Activated CD8-positive, alpha-beta T cell treated with anti-CD3 and anti-CD28 coated beads, Interleukin-2, amount 10 ng/mL, durations not matched to agents 7 days and 5 days (primary cell): ENCODE measurements at places on chromosomes 2 and 18. TPM values are rescaled to one million over a fixed set of nuclear protein-coding genes. Genes with fewer than 3 reads are reported as not detected.

The OTX1 gene
- not detected for total RNA-seq

DNA sequence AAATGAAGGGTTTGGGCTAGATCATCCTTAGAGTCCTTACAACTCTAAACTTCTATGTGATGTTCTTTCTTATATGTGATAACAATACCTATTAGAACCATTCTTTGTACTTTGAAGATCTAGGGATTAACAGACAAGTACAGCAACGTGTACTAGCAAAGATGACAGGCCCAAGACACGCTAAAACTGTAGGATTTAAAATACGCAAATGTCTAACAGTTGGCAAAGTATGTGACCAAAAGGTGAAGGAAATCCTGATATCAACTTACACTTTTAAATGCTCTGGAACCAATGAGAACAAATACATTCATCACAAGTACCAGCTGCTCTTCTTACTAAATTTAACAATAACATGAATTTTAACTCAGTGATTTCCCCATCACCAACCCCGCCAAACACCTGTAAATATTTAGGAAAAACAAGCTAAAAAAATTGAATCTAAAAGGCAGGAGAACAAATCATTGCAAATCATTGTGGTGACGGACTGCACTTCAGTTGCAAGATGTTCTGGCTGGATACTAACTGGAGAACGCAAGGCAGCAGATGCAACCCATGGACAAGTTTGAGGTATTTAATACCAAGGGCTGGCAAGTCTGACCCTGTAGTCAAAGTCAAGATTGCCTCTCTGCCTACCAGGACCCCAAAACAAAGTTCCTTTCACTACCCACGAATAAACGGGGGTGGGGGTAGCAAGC lies 1.4 kb downstream of the ANKRD44 start:
- peaks cover 59% of the 10 kb centered on the region for H3K4me1 ChIP-seq
- H3K27ac ChIP-seq = peak overlapping the region; percentile 95
- H3K27me3 ChIP-seq = no peaks in the 10 kb centered on the region
- no peak for DNase-seq
- H3K36me3 ChIP-seq = peaks cover 45% of the 10 kb centered on the region

- H3K4me1 ChIP-seq = no peaks in the 10 kb centered on the region
- H3K27me3 ChIP-seq = no peaks in the 10 kb centered on the region
- H3K36me3 ChIP-seq = peaks cover 61% of the 10 kb centered on the region
- H3K4me3 ChIP-seq = no peak overlapping the region
Measured at GRCh38 chr2:201307876-201308275, 47.5 kb downstream of the CASP8 start.

DNA sequence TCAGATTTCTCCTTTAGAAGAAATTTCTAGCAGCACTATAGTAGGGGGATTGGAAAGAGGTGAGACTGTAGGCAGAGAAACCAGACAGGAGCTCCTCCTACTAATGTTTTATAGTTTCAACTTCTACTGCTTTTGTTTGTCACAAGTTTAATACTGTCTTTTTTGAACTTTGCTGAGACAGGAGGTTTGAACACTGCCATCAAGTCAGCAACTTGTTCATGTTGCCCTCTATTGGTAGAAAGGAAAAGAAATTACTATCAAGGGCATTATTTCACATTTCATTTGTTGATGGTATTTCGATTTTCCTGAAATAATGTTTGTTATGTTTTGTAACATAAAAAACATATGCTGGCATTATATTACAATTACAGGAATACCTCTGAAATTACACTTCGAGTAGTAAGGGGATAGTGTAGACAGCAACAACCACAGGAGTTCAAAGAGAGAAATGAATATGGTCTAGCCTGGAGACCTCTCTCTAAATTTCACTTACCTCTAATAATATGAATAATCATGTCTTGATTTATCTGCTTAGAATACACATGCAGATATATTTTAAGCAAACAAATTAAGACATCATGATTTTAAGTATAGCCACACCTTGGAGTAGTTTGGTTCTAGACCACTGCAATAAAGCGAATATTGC lies 12.4 kb upstream of the CCDC88A start:
- no peak for DNase-seq
- H3K27ac ChIP-seq = no peak overlapping the region
- H3K4me1 ChIP-seq = peaks cover 6% of the 10 kb centered on the region

DNA sequence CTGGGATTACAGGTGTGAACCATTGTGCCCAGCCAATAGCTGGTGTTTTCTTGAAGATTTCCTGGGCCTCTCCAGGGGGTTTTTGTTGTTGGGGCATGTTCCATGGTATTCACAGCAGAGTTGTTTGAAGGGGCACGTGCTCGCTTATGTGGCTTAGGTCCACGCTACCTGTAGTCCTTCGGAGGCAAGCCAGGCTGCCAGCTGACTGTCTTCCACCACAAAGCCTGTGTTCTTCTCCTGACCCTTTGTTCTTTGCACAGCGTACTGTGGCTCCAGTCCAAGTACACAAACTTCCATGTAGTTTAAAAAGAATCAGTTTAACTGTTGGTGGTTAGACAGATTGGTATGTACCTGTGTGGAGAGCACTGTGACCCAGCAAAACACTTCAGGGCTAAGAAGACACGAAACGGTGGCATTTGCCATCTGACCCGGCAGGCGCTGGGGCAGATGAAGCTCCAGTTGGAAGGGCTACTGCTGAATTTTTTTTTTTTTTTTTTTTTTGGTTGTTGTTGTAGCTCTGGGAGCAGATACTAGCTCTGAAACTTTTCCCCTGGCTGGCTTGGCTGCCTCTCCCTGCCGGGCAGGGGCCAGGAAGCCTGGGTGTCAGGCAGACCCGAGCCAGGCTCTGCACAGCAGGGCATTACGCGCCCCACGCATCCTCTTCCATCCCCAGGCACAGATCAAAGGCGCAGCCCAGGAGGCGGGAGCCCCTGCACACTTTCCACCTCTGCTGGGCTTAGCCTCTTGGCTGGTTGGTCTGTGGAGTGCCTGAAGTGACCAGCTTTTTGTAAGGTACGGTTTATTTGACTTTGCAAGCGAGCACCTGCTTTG lies 5.7 kb downstream of the GREB1 start:
- no peak for DNase-seq
- peaks cover 18% of the 10 kb centered on the region for H3K27me3 ChIP-seq
- no peak overlapping the region for H3K4me3 ChIP-seq
- no peaks in the 10 kb centered on the region for H3K4me1 ChIP-seq
- H3K27ac ChIP-seq = no peak overlapping the region

- H3K36me3 ChIP-seq = no peaks in the 10 kb centered on the region
- peaks cover 12% of the 10 kb centered on the region for H3K27me3 ChIP-seq
- H3K4me3 ChIP-seq = no peak overlapping the region
- peaks cover 3% of the 10 kb centered on the region for H3K4me1 ChIP-seq
- no peak for DNase-seq
Measured at GRCh38 chr2:64466478-64467085, 12.6 kb downstream of the LGALSL start.

GRCh38 chr2:207184348-207184747 lies 18.6 kb upstream of the KLF7 start:
- no peak for DNase-seq
- no peak overlapping the region for H3K4me3 ChIP-seq
- no peaks in the 10 kb centered on the region for H3K4me1 ChIP-seq
- H3K27me3 ChIP-seq = peaks cover 7% of the 10 kb centered on the region
- no peaks in the 10 kb centered on the region for H3K36me3 ChIP-seq

DNA sequence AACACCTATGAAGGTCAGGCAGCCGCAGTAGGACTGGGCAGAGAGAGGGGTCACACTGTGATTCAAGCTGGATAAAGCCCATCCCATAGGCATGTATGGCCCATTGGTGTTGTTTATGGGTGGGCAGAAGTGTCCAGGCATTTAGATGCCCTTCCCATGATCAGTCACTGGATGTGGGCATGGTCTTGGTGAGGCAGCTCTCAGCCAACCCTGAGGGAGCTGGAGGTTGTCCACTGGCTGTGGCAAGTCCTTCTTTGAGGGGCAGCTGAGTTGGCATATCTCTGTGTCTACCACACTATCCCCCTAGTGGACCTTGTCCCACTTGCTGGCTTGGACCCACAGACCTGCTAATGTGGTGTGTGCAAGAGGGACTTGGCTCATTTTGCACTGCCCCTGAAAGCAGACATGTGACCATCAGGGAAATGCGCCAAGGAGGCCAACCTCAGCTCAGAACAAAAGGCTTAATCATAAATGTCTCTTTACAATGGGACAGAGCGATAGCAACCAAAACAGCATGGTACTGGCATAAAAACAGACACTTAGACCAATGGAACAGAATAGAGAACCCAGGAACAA lies 82.0 kb downstream of the TMEM17 start:
- DNase-seq = no peak
- peaks cover 1% of the 10 kb centered on the region for H3K36me3 ChIP-seq
- H3K27ac ChIP-seq = no peak overlapping the region
- no peaks in the 10 kb centered on the region for H3K4me1 ChIP-seq

DNA sequence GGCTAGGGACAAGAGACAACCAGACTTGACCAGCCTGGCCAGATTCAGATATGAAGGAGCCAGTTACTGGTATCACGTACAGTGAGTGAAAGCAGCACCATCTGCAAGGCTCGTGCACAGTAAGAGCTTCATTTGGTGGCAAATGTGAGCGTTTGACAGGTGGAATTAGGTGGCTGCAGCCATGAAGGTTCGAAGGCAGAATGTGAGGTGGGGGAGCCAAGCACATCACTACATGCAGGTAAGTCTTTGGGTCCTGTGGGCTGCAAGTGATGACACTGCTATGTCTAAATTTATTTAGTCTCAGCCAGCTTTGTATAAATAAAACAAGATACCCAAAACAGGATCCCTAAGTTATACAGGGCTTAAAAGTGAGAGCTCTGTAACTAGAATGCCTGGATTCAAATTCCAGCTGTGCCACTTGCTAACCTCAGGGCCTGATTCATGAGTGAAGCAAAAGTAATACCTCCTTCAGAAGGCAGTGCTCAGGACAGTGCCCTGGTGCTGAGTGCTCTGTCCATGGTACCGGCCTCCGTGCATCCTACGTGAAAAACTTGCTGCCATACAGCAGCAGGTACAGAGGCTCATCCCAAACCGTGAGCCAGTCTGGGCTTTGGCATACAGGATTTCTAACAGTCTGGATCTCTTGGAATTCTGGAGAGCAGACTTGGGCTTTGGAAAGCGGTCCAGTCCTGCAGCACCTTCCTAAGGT lies 18.6 kb downstream of the DDX18 start:
- H3K36me3 ChIP-seq = peaks cover 45% of the 10 kb centered on the region
- H3K4me3 ChIP-seq = no peak overlapping the region
- no peaks in the 10 kb centered on the region for H3K27me3 ChIP-seq
